Endodermal cell (in vitro differentiated cells): ENCODE measurements at places on chromosomes 1 and 21. TPM values are rescaled to one million over a fixed set of nuclear protein-coding genes. Genes with fewer than 3 reads are reported as not detected.

The NGF gene
- 0.26 and 0.29 TPM in 2 replicates for total RNA-seq

DNA sequence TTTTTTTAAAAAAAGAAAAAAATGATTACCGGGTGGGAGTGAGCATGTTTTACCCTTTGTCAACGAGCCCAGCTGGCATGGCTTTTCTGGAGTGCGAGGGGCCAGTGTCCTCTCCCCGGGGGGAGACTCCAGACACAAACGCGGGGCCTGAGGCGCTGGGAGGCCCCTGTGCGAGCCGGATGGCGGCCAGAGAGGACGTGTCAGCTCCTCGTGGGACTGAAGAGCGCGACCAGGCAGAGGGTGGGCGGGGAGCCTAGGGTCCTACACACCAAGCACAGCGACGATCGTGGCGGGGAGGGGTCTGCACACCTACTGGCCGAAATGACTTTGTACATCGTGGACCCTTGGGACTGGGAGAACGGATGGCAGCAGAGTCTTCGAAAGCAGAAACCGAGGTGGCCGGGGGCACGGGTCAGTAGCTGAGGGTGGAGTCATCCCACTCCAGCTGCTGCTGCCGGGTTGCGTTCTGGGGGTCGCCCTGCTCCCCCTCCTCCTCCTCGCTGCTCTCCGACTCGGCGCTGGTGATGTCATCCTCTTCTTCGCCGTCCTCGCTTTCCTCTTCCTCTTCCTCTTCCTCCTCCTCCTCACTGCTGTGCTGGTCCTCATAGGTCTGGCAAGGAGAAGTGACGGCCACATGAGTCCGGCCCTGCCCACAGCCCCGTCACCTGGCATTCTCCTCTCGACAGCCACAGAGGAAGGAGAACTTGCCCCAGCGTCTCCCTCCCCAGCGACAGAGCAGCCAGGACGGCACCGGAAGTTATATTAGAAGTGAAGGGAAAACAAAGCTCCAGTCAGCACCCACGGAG, 78.8 kb downstream of the PIK3CD start:
- no peak for DNase-seq
- peaks cover 61% of the 10 kb centered on the region for H3K36me3 ChIP-seq
- no peak overlapping the region for H3K4me3 ChIP-seq
- no peaks in the 10 kb centered on the region for H3K27me3 ChIP-seq
- H3K4me1 ChIP-seq: no peaks in the 10 kb centered on the region

- no peaks in the 10 kb centered on the region for H3K4me1 ChIP-seq
- no peaks in the 10 kb centered on the region for H3K36me3 ChIP-seq
- peak; percentile 96 for DNase-seq
Measured at GRCh38 chr1:169427081-169427641, at the start of gene CCDC181. Gene CCDC181, minus strand, starts transcription at chr1:169427474. Its CDS starts 2,547 bp downstream, at chr1:169424927.

DNA sequence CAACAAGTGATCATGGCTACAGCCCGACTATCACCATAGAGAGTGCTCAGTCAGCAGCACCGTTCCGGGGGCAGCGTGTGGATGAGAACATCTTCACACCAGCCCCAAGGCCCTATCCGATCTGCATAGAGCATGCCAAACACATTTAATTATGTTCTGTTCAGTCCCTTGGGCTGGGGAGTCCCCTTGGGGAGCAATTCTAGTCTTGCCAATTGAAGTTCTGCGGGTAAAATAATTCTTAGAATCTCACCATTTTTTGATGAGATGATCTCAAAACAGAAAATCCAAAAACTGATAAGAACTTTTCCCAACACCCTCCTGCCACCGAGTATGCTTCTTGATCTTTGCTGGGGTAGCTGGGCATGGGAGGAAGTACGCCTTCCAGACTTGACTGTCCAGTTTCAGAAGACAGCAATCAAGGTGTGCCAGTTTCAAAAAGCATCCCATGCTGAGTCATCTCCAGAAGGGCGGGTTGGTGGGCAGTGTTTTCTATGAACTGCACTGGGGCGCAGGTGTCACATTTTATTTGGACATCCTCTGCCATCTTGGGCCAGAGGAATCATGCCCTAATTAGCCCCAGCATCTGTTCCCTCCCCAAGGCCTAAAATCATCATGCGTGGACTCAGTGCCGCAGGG, 20.8 kb upstream of the PTPRF start:
- H3K36me3 ChIP-seq: no peaks in the 10 kb centered on the region
- peak; percentile 18 for DNase-seq
- no peak overlapping the region for H3K4me3 ChIP-seq
